NCI-H187 (cell line): ENCODE measurements at places on chromosomes 2 and 18.

DNA sequence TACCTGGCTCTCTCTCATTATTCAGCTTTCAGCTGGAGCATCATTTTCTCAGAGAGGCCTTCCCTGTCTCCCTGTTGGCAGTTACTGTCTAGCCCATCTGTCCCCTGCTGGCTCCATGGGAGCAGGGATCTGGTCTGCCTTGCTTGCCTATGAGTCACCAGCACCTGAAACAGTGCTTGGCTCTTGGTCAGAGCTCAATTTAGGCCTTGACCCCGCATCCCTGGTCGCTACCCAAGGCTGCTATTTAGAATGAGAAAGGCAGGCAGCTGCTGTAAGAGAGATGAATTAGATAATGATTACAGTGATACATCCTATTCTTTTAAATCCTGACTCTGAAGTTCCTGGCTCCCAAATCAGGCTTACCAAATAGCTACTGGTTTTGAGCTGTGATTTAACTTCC lies 32.9 kb downstream of the KCNE4 start:
- no peak for DNase-seq

GRCh38 chr2:127072970-127073369 lies 34.0 kb downstream of the BIN1 start:
- no peak for DNase-seq

GRCh38 chr18:40915724-40916123 lies 1039.3 kb upstream of the PIK3C3 start:
- no peak for DNase-seq

GRCh38 chr2:240383099-240383758 lies 52.2 kb upstream of the GPC1 start:
- no peak for DNase-seq

- no peak for DNase-seq
Measured at GRCh38 chr18:44917216-44918141, 236.8 kb downstream of the SETBP1 start.

- DNase-seq: no peak
Measured at GRCh38 chr18:9353596-9353995, 19.0 kb downstream of the TWSG1 start.

DNA sequence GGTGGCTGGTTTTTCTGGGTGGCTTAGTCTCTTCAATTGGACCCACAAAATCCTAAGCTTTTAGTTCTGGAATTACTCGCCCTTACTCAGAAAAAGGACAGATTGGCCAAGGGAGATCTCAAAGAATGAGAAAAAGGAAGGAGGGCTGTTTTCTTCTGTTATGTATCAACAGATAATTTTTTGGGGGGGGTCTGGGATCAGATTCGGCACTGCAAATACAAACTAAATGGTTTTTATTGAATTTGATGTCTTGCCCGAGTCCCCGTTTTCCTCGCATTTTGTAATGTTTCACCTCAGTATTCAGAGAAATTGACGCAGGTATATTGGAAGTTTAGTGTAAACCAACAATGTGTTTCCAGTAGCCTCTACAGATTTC lies 762 bp downstream of the YIPF4 start:
- no peak for DNase-seq

- DNase-seq: no peak
Measured at GRCh38 chr2:46983065-46983801, 67.6 kb upstream of the MCFD2 start.

- no peak for DNase-seq
Measured at GRCh38 chr2:134137182-134137611, 116.7 kb upstream of the MGAT5 start.

DNA sequence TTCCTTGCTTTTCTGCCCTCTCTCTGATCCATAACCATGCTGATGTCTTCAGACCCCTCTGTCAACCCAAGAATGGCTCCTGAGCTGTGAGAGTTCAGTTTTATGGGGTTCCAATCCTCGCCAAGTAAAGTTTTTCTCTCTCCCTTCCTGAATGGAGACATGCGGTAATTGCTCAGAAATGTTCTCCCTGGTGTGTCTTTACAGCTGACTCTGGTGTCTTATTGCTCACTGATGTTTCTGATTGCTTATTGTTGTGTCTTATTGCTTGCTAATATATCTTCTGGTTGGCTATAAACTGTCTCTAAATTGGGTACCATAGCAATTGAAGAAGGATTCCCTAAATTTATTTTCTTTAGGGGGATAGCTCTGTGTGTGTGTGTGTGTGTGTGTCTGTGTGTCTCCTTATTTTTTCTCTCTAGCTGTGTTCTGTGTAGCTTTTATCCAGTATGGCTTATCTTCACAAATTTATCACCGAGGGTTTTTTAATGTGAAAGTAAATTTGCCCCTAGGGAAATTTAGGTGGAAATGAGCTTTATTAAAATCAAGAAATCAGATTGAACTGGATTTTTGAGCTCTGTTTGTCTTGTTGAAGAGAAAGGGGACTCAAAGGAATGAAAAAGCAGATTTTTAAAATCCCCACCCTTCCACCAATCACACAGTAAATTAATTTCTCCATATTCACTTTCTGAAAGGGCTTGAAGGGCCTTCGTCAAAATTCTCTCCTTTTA lies 19.5 kb downstream of the MGAT5 start:
- DNase-seq: no peak

DNA sequence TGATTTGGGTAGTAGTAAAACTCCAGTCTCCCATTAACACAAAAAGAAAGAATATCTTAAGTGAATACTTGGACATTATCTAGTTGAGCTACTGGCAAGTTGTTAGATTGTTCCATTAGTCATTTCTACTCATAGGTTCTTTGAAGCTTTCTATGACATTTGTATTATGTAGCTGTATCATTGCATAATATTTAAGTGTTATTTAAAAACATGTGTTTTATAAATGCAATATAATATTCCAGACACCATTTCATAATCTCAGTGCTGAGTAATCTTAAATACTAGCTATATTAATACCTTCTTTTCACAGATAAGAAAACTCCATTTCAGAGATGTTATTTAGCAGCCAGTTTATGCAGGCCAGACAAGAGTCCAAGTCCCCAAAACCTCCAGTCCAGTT lies 271.9 kb downstream of the NCKAP5 start:
- no peak for DNase-seq

DNA sequence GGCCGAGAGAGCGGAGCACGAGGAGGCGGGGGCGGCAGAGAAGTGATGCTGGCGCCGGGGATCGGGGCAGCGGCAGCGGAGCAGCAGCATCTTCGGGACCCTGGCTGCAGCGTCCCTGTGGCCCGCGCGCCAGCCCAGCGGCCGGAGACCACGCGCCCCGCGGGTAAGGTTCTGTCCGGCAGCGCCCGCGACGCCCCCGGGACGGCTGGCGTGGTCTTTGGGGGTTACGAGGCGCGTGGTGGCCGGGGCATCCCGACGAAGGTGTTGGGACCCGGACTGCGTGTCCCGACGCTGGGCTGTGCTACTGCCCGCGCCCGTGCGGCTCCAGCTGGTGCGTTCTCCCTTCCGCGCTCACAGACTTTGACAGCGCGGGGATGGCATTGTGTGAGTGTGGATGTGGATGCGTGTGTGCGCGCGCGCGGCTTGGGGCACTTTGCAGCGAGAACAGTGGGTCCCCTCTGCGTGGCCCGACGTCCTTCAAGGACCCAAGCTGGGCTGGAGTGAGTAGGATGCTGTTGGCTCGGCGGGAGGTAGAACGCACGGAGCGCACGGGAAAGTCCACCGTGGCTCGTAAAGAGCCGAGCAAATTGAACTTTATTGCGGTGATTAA lies 405.0 kb downstream of the XIRP2 start:
- no peak for DNase-seq

DNA sequence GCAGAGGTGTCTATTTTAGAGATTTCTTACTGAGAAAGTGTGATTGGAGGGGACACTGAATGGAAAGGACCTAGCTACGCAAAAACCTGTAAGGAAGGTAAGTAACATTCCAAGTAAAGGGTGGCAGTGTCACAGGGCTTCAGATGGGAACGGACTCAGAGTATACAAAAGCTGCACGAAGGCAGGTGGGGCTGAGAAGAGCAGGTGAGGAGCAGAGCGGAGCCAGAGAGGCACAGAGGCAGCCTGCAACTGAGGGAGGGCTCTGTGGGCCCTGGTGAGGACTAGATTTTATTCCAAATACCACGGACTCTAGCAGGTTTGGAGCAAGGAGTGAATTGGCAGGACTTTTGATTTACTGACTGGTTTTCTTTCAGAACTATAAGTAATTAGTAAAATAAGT lies 331.3 kb upstream of the PKDCC start:
- DNase-seq: peak; percentile 31

DNA sequence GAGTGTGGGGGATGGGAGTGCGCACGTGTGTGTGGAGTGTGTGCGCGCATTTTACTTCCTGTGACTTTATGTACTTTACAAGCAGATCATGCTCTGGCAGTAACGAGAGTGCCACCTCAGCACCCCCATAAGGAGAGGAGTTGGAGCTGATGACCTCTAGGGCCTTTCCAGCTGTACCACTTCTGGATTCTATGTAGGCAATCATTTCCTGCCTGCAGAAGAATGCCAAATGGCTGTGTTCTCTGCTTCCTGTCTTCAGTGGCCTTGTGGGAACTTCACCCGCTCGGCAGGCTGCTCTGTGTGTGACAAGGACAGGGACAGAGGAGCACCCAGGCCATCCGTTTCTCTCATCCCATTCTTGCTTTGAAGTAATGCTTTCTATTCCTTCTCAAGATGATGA lies 22.8 kb upstream of the ZNF385B start:
- no peak for DNase-seq

DNA sequence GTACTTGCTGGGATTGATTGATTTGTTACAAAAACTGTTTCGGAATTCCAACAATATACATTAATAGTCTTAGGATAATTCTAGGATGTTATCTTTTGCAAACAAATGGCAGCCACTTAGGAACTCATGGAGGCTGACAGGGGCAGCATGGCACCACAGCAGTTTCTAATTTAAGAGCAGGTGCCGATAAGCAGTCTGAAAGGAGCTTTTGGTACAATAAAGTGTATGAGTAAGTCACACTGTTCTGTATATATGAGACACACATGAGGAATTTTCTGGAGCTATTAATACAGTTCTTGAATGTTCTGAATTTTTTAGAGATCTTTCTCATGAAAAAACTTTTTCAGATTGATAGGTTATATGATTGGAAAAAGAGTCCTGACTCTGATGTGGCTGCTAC lies 52.2 kb downstream of the EIF5B start:
- no peak for DNase-seq

- no peak for DNase-seq
Measured at GRCh38 chr2:128536925-128537620, 218.4 kb upstream of the HS6ST1 start.

GRCh38 chr2:172287605-172288315 lies 139.6 kb upstream of the ITGA6 start:
- no peak for DNase-seq
